ENCODE measurements at places on chromosomes 3 and 15. TPM values are rescaled to one million over a fixed set of nuclear protein-coding genes. Genes with fewer than 3 reads are reported as not detected.

Gene PPP1R14D
- not detected for total RNA-seq

Gene PPP4R2
- total RNA-seq = 75.8 TPM

Gene STXBP5L
- not detected for total RNA-seq

Gene TRPM1
- total RNA-seq = 3.5 TPM

Gene TICRR
- total RNA-seq = 2.4 TPM

Gene SLC27A2
- total RNA-seq = 0.39 TPM
